HuH-7.5 (cell line): ENCODE measurements at places on chromosomes 1 and 21.

DNA sequence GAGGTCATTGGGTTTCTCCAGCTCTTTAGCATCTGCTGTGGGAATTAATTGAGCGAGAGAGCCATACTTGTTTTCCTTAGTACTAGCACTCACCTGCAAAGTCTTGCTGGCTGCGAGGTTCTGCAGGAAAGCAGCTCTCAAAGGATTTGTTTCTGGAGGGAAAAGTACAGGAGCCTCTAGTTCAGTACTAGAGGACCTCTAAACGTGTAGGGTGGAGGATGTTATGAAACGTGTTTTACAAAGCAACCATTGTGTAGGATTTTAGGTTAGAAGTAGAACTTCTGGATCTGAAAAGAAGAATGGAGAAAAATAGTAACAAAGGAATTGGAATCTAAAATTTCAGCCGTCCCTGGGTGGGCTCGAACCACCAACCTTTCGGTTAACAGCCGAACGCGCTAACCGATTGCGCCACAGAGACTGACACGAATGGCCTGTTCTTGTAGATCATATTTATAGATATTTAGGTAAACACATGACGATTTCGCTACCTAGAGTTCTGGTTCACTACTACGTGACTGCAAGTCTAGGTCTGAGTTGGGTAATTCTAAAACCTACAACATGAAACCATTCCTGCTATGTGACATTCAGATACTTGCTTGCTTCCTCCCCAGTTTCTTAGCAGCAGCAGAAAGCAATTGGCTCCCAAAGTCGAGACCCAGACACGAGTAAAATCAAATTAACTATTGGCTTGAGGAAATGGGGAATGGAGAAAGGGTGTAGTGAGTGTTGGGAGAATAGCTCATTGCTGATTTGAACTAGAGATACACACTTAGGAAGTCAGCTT lies 60.2 kb upstream of the CFAP126 start:
- DNase-seq, result peak; percentile 22

DNA sequence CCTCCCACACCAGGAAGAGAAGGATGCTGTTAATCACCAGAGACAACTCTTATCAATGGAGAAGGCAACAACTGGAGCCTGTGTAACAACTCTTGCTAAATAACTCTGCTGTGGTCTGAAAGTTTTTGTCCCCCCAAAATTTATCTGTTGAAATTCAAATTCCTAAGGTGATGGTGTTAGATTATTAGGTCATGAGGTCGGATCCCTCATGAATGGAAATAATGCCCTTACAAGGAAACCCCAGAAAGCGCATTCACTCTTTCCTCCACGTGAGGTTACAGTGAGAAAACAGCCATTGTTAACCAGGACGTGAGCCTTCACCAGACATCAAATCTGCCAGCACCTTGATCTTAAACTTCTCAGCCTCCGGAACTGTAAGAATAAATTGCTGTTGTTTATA lies 141.9 kb upstream of the CXADR start:
- DNase-seq, result no peak

DNA sequence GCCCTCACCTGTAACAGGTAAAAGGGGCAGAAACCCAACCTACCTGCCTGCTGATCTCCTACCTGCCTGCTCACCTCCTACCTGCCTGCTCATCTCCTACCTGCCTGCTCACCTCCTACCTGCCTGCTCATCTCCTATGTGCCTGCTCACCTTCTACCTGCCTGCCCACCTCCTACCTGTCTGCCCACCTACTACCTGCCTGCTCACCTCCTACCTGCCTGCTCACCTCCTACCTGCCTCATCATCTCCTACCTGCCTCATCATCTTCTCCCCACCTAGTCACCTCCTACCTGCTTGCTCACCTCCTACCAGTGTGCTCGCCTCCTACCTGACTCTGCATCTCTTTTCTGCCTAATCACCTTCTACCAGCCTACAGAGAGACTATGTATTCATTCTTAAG lies 452.9 kb downstream of the MATN1 start:
- DNase-seq, result no peak

- DNase-seq, result no peak
Observed at GRCh38 chr1:198056255-198056654, 100.5 kb upstream of the NEK7 start.

DNA sequence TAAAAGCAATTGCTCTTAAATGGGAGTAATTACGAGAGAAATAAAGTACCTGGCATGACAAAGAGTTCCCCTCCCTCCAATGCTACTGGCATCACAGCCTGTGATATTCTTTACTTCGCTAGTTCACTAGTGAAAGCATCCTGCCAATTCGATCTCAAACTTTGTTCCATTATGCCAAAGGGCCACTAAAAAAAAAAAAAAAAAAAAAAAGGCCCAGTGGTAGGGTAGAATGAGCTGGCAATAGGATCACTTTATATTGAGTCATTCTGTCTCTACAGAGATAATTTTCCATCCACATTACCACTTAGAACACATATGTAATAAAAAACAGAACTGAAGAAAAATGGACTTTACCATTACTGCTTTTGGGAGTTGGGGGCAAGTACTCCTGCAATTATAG lies 11.2 kb downstream of the PUM1 start:
- DNase-seq, result no peak

- DNase-seq, result no peak
Observed at GRCh38 chr1:106678279-106679050, 378.0 kb upstream of the PRMT6 start.

DNA sequence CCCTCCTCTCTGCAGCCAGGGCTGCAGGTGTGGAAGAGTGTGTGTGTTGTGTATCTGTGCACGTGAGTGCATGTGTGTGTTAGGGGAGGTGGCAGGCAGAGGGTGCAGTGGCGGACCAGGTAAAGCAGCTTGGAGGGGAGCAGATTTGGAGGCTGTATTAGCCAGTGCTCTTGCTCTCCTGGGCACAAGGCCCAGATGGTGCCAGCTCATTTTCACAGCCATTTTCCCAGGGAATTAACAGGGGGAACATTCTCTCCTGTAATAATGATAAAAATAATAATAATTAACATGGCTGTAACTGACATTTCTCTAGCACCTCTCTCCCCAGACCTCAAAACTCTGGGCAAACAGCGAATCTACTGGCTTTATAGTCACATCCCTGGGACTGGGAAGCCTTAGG lies 43.6 kb downstream of the LRRN2 start:
- DNase-seq, result no peak

- DNase-seq, result no peak
Observed at GRCh38 chr1:175353066-175353465, 160.5 kb upstream of the KIAA0040 start.

DNA sequence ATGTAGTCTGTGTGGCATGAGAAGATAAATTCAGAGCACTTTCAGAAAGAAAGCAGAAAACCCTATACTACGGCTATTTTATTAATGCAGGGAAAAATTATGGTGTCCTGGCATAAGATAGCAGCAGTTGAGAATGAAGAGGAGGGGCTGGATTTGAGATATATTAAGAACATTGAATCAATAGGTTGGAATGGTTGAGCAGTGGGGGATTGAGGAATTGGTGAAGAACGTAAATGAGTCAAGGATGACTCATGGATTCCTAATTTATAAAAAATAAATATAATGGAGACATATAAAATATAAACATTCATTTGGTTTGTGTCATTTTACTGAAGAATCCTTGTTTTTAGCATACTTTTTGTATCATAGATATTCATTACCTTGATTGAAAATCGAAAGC lies 234.3 kb upstream of the ADAMTS5 start:
- no peak for DNase-seq

- no peak for DNase-seq
Observed at GRCh38 chr1:13725714-13726175, 25.8 kb downstream of the PRDM2 start.

DNA sequence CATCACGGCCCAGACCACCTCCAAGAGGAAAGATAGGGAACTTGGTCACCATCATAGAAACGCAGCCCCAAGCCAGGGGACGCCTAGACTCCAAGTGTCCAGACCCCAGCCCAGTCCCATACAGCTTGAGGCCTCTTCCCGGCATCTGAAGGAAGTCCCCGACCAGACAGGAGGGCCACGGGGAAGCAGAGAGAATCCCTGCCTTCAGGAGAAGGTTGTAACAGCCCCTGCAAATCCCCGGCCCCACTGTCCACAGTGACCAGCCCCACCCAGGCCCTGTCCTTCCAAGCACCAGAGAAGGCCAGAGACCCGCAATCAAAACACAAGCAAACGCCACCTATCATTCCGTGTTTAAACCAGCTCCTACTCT lies 1.7 kb downstream of the SLC19A1 start:
- no peak for DNase-seq
